ENCODE measurements at places on chromosomes 4 and X.

DNA sequence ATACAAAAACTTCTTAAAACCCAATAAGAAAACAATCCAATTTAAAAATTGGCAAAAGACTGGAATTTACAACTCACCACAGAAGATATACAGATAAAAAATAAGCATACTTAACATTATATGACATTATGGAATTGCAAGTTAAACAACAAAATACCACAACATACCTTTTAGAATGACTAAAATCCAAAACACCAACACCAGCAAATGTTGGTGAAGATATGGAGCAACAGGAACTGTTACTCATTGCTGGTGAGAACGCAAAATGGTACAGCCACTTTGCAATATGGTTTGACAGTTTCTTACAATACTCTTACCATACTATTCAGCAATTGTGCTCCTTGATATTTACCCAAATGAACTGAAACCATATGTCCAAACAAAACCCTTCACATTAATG lies 112.4 kb downstream of the ADGRL3 start:
- no peak for DNase-seq

GRCh38 chr4:84258905-84259830 lies 239.9 kb downstream of the NKX6-1 start:
- no peak for DNase-seq

- DNase-seq = no peak
Measured at GRCh38 chr4:636628-637159, 11.3 kb downstream of the PDE6B start.

GRCh38 chr4:83284193-83285054 lies at the start of gene COQ2:
TSS of gene COQ2 (minus strand) at chr4:83284798. CDS start at chr4:83284764, 34 bp downstream.
- peak; percentile 88 for DNase-seq

DNA sequence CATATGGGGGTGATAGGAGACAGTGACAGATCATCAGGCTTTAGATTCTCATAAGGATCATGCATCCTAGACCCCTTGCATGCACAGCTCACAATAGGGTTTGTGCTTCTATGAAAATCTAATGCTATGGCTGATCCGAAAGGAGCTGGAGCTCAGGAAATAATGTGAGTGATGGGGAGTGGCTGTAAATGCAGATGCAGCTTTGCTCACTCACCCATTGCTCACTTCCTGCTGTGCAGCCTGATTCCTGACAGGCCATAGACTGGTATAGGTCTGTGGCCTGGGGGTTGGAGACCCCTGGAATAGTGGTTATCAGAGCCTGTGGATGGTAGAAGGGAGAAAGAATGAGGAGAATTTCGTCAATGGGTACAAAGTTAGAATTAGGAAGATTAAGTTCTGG lies 2751.1 kb downstream of the ARAP2 start:
- no peak for DNase-seq

DNA sequence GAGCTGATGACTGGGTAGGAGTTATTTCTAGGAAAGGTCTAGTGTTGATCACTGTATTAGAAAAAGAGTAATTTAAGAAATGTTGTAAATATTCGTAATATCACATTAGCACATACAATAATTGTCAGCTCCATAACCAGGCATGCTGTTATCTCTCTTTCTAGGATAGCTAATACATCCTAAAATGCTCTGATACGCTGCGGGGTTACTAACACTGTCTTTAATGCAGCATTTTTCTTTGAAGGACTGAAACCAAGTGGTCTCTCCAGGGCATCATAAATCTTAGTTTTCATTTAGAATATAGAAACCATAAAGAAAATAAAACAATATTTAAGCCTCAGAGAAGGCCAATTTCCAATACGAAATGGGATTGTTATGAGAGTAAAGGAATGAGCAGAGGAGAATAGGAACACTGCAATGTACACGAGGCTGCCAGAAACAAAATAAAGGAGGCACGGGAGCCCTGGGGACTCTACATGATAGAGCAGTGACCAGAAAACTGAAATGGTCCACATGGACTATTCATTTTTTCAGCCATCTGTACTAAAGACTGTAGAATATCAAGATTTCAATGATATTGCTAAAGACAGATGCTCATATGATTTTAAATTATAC lies 1606.7 kb upstream of the AGA start:
- no peak for DNase-seq

DNA sequence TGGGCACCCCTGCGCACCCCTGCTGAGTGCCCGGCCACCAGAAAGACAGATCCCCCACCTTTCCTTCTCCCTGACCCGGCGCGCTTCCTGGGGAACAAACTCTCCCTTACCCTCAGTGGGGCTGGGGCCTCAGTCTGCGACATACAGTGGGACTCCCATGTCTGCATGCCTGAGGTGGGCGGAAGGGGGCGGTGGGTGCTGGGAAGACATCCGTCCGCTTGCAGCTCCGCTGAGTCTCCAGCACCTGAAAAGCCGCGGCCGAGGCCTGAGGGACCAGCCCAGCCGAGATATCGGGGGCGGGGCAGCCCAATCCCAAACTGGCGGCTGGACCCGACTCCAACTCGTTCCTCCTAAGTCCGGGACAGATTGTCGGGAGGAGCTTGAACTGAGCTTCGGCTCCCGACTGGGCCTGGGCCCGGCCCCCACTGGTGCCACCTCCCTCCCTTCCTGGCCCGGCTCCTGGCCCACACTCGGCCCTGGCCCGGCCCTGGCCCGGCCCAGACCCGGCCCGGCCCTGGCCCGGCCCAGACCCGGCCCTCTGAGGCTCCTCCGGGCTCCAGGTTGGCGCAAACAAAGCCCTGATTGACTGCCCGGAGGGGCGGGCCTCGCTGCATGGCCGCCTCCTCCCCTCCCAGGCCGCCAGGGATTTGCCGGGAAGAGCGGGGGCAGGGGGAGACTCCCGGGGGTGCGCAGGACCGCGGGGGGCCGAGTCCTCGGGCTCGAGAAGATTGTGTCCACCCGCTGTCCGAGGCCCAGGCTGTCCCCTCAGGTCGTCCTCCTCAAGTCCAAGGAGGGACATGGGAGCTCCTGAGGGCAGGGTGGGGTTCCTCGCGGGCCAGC lies 877 bp upstream of the SLC16A2 start:
- peak; percentile 24 for DNase-seq

- DNase-seq = no peak
Measured at GRCh38 chr4:56123051-56123450, 174.3 kb downstream of the CEP135 start.

- DNase-seq = no peak
Measured at GRCh38 chr4:7680731-7681130, 246.0 kb upstream of the PSAPL1 start.

DNA sequence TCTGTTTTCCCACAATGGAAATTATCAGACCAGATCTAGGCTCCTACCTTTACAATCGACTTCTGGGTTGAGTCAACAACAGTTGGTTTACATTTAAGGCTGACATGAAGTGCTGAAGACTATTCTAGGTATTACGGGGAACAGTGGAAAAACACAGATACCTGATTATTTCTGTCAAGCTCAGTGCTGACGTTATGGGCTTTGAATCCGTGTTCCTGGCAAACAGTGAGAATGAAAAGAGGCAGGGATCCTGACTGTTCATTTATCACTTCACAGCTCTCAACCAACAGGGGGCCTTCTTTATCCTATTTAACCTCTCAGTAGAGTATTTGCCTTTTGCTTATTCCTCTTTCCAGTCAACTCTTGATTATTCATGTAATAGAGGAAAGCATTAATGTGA lies 43.1 kb downstream of the TMEM164 start:
- DNase-seq = no peak

DNA sequence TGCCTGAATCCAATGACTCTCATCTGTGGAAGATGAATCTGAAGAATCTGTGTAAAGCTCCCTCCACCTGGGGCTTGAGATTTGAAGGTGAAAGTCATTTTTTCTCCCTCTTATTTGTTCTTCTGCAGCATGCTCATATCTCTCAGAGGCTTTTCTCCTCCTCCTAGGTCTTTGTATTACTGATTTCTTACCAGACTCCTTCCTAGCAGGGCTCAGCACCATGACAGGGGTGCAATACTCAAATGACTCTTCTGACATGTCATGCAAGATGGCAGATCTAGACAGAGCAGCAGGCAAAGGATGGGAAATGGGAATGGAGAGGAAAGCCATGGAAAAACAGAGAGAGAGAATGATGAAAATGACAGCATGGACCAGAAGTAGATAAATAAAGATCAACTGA lies 118.3 kb downstream of the TMA16 start:
- no peak for DNase-seq

GRCh38 chrX:144259054-144259453 lies 375.2 kb downstream of the UBE2NL start:
- DNase-seq = no peak

DNA sequence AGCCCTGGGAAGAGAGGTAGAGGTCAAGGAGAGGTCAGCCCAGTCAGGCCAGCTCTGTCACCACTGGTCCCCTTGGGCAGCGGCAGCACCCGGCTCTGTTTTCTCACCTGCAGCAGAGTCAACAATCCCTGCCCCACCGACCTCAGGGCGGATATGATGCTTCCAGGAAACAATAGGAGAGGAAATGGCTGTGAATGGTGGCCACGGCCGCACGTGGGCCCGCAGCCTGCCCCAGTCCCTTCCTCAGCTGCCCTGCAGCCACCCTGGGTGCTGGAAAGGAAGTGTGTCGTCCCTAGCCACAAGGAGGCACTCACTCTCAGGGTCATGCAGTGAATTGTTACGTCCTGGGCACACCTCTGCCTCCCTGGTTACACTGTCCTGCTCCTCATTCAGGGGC lies 92.5 kb upstream of the ENPP6 start:
- DNase-seq = no peak

DNA sequence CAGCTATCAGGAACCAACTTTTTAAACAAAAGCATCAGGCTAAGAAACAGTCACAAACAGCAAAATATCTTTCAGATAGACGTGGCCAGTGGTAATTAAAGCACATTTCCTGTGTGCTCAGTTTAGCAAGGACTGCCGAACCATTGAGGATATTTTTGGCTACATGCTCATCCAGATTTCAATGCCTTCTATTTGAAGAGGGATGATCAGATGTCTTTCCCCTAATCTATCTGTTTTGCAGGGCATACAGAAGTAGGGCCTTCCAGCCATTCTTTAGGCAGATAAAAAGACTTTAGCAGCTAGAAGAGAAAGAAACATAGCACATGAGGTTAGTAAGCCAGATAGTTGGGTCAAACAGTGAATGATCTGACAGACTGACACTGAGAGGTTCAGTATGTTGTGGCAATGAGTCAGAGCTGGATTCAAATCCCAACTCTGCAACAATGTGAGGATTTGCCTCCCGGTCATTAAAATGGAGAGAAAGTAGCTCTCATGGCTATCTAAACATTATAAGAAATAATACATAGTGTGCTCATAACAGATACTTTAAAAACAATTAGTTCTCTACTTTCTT lies 100.0 kb upstream of the PRKG2 start:
- no peak for DNase-seq

DNA sequence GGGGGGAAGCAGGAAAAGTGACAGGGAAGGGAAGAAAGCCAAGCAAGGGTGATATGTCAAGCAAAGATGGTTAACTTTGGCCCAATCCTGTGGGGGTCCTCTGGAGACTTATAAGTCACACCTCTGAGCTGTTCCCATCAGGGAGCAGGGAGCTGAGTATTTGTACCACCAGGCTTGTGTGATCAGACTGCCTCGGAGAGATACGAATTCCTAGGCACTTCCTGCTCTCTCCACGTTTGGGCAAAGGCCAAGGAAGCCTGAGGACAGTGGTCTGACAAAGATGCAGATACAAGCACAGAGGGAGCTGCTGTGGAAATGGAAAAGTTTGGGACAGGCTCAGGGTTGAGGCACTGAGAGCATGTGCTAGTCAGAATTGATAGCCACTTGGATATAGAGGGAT lies 10.4 kb upstream of the PPP3CA start:
- no peak for DNase-seq

GRCh38 chr4:6909970-6910339 lies 329 bp downstream of the TBC1D14 start:
- no peak for DNase-seq

DNA sequence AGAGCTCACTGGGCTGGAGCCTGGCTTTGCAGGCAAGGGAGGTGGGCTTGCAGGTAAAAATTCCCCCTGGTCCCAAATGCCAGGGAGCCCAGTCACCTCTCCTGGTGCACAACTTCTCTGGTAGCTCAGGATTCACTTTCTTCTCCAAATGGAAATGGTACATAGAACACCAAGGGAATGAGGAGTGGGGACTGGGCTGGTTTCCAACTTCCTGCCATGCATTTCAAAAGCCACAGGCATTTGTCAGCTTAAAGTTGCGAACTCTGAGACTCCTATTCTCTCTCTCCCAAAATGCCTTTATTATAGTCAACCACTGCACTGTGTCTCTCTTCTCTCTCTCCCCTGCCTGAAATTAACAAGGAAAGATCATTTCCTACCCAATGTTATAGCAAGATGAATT lies 177.3 kb downstream of the GRIA3 start:
- no peak for DNase-seq

DNA sequence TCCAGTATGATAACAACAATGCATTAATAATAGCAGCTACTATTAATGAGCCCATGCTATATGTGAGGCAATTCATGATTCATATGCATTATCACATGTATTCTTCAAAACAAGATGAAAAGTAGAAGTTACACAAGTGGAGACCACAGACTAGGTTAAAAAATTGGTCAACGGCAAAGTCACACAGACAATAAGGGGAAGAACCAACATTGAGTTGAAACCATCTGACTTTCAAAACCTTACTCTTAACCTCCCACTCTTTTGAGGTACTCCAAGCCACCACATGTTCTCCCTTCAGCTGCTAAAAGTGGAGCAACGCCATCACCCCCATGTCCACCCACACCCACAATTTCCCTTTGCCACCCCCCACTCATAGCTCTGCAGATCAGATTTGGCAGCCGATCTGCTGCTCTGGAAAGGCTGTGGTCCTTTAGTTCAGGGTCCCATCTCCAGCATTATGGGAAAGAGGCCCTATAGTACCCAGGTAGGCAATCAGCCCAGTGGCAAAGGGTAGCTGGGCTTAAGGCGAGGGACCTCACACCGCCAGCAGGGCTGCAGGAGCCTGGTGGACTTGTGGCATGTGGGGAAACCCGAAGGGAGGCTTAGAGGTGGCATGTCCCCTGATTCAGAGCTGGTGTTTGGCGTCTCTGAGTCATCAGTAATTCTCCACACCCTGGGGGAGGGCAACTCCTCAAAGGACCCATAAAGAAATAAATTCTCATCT lies 33.5 kb upstream of the CYBB start:
- no peak for DNase-seq

- no peak for DNase-seq
Measured at GRCh38 chr4:23789762-23790161, 100.1 kb downstream of the PPARGC1A start.

DNA sequence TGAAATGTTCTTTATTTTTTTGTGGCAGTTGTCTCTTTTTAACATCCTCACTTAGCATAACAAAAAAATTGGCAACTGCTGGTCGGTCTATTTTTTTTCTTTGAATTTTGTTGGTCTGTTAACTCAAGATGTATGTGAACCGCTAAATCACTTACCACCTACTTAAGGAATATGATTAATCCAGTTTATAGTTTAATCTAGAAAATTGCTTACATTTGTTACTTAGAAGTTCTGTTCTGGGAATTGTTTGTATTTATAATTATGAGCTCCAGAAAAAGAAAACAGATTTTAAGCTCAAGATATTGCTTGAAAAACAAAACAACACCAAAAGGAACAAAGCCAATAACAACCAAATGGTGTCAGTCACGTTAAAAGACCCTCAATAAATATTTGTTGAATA lies 66.1 kb upstream of the KLHL13 start:
- no peak for DNase-seq

GRCh38 chrX:56069299-56069931 lies 162.7 kb upstream of the KLF8 start:
- no peak for DNase-seq

GRCh38 chr4:185142912-185143600 lies at the start of gene SLC25A4:
TSS of gene SLC25A4 (plus strand) at chr4:185143266. CDS start at chr4:185143373, 107 bp downstream.
- DNase-seq = peak; percentile 52
